ENCODE measurements at places on chromosomes 12 and 14. TPM values are rescaled to one million over a fixed set of nuclear protein-coding genes. Genes with fewer than 3 reads are reported as not detected.

DNA sequence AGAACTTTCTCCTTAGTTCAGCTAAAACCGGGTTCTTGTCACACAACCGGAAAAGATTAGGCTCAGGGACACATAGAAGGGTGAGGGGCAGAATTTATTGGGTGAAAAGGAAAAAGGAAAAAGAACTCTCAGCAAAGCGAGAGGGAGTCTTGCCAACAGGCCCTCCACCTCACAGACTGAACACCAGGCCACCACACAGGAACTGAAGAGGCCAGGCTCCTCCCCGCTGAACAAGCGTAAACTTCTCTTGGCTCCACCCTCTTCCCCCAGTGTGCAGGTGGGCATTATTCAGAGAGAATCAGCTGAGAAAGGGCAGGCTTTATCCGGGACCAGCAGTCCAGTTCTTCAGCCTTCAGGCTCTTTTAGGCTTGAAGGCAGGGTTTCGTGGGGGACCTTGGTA, 125.6 kb upstream of the FGD4 start:
- no peak for DNase-seq

DNA sequence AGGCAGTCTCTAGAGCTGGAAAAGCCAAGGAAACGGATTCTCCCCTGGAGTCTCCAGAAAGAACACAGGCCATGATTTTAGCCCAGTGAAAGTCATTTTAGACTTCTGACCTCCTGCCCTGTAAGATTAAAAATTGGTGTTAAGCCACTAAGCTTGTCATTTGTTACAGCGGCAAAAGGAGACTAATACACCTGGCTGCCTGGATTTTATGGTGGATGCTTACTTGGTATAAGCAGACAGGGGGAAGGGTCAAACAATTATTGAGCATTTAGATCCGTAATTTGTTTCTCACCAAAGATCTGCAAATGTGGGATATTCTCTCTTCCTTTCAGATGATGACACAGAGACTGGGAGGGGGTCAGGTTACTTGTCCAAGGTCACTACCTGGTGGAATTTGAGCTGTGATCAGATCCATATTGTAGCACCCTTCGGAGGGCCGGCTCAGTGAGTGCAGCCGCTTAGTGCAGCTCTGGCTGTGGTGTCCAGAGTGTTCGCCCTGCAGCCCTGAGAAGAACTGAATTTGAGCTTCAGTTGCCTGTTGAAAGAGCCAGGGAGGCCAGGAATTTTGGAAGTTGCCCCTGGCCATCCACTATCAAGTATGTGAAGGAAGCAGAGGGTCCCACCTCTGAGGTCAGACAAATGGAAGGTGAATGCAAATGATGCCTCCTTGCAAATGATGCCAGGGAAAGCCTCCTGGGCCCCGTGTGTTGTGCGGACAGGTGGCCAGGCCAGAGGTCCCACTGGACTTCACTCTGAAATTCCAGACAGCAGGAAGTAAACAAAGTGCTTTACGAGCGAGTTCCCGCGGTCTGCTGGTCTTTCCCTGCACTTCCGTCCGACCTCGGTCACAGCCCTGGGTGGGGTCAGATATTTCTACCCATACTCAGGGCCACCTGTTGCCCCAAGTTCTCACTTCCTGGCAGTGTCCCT, 15.1 kb downstream of the GLRX5 start:
- no peak for DNase-seq

- no peak for DNase-seq
Measured at GRCh38 chr12:450438-450837, 9.3 kb upstream of the B4GALNT3 start.

DNA sequence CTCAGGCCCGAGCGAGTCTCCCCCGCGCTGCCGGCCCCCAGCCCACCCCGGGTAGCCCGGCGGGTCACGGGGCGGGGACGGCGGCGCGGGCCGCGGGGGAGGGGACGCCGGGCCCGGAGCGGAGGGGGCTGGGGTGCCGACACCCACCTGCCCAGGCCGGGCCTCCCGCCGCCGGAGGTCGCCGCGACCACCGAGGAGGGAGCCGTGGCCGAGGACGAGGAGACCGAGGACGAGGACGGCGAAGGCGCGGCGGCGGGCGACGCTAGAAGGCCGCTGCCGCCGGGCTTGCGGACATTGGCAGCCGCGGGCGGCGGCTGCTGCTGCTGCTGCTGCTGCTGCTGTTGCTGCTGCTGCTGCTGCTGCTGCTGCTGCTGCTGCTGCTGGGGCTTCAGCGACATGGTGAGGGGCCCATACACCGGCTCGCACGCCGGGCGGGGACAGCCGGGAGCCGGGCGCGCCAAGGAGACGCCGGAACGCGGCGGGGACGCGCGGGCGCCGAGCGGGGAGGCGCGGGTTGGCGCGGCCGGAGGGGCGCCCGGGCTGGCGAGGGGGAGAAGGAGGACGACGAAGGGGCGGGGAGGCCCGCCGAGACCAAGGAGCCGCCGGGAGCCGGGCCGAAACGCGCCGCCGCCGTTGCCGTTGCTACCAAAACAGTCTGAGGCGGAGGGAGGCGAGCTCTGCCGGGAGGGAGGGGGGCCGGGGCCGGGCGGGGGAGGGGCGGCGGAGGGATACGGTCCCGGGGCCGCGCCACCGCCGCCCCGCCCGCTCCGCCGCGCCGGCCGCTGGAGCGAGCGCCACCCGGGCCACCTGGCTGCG, at the start of gene ATXN2:
Gene ATXN2, minus strand, starts transcription at position 679 of the 816 bp plus-strand sequence. Its CDS starts 281 bp downstream, at position 398.
- DNase-seq: peak; percentile 87

DNA sequence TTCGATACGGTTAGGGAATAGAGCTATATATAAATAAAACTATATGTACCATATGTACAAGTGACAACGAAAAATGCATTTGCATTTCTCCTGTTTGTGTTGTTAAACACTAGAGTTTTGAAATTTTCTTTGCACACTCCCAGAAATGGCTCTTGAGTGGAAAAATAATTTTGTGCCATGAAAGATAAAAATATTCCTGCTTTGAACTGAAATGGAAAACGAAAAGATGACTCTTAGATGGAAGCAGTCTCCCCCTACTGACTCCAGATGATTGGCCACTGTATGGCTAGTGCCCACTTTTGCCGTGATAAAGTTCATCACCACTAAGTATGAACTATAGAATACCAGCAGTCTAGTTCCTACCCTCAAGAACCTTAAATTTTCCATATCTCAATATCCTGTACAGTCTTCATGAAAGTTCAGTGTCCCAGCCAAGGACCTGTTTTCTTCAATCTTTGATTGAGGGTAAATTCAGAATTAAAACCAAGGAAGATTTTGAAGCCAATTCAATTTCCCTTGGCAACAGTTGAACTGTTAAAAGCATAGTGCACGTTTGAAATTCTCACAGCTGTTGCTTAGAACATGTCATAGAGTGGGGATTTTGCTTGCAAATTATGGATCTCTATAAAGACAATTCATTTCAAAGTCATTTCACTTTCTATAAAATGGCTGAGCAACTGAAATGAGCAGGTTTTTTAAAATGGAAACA, 1.6 kb upstream of the PPP2R5E start:
- DNase-seq: no peak

DNA sequence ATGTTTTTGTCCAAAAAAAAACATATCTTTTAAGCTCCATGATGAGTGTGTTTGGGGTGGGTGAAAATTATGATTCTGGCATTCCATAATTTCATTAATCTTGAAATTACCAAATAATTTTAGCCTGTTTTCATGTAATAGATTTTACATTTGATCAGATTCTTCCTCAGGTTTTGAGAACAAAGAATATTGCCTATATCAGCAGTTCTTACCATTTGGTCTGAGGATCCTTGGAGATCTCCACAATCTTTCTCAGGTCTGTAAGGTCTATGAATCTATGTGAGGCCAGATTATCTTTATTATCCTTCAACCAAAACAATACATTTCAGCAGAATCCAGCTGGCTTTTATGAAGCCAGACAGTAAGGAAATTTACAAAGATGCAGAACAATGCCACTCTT, 373.3 kb upstream of the E2F7 start:
- DNase-seq: no peak

- no peak for DNase-seq
Measured at GRCh38 chr14:100086361-100086760, 21.1 kb downstream of the EVL start.

The PLCZ1 gene
- total RNA-seq: not detected

DNA sequence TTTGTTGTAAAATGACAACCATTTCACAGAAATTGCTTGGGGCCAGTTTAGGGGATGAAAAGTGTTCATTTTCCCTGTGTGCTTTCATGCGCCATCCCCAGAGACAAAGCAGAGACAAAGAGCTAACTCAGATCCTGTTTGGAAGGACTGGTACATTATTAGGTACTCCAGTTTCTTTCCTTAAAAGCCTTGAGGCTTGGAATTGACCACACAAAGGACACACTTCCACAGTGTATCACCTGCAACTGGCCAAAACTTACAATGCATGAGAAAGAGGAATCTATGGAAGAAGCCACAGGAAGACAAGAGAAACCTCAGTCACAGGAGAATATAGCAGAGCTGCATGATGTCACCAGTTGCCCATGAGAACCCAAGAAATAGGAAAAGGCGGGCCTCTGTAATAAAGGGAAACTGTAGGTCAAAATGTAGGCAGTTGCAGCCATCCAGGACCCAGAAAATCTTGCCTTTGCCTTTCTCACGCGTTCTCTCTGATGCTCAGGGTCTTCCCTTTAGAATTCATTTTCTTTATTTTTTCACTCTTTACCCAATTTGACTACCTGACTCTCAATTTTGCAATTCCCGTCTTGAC, 339.0 kb downstream of the RMST start:
- no peak for DNase-seq

GRCh38 chr14:78341827-78342389, 171.7 kb downstream of the NRXN3 start:
- DNase-seq: no peak

DNA sequence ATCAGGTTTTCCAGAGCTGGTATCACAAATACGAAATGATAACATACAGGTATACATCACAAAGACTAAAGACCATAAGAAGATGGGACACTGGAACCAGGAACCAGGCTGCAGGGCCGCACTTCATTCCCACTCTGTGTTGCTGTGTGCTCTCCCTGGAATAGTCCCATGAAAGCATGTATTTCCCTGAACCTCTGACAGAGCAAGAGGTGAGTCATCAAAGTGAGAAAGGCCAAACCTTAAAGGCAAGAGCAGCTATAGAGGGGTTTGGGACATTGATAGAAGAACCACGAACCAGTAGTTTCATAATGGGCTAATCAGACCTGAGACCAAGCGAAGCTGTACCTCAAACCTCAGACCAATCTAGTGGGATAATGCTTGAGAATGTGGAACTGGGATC, 283.0 kb upstream of the PRKD1 start:
- no peak for DNase-seq

The NFE2 gene
- total RNA-seq: 0.34 TPM

The TAS2R14 gene
- total RNA-seq: 0.30 TPM

The RTL1 gene
- total RNA-seq: not detected

The KRT80 gene
- 0.11 TPM for total RNA-seq

- DNase-seq: no peak
Measured at GRCh38 chr12:106760184-106760531, 14.3 kb upstream of the RIC8B start.

Measured in psoas muscle (tissue), 8 donors.